ENCODE measurements at places on chromosomes 7 and 10.

GRCh38 chr7:55992346-55992745 is 28.0 kb downstream of the NIPSNAP2 start:
- DNase-seq: no peak

DNA sequence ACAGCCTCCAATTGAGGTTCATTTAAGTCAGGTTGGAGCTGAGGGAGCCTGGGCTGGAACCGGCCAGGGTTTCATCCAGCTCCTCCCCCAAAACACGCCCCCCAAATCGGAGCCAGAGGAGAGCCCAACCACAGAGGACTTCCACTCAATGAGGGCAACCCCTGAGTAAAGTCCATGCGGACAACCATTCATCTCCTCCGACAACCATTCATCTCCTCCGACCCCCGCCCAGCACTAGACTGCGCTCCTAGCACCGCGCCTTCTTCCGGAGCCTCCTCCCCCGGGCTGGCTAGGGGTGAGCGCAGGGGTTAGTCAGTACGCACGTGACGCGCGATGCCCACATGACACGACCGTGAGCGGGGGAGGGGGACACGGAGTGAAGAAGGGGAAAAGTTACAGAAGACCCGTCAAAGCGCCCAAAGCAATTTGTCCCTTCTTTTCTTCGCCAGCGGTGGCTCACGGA is 1.4 kb downstream of the MAGI2 start:
- DNase-seq: no peak

DNA sequence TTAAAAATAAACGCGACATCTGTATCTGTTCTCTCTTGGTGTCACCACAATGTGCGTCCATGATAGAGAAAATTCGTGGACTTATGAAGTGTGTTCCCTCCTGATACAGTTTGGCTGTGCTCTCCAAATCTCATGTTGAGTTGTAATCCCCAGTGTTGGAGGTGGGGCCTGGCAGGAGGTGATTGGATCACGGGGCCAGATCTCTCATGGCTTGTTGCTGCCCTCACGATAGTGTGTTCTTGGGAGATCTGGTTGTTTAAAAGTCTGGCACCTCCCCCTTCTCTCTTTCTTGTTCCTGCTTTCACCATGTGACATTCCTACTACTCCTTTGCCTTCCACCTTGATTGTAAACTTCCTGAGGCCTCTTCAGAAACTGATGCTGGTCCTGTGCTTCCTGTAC is 229.4 kb upstream of the MYO3A start:
- DNase-seq: no peak

GRCh38 chr7:151433721-151434400 is 6.1 kb downstream of the CRYGN start:
- DNase-seq: no peak

DNA sequence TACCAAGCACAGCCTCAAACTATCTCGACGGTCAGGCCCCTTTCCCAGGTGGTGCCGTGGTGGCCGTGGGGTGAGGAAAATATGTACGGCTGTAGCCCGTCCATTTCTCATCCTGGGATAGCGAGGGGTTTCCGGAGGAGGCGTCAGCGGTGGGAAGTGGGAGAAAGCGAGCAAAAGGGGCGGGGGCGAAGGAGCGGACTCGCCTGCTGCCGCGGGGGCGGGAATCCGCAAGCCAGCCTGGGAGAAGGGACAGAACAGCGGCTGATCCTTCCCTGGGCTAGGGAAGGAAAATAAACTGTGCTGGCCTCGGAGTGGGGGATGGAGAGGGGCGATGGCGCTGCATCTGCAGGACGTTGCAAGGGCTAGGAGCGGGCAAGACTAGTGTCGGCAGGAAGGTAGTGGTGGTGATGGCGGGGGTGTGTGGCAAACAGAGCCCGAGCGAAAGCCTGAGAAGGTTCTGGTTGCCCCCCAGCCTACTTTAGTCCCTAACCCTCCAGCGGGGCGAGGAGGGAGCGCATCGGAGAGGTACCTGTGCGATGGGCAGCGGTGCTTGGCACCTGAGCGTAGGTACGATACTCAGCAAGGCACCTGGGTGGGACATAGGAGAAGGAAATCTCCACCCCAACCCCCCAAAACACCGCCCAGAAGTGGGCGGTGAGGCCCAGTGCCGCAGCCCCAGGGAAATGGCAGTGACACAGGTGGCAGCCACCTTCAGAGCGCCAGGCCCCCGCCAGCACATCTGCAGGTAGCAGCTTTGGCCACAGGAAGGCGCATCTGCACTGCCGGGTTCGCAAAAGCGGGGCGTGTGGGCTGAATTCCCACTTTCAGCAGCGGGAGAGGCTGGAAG is 49.9 kb upstream of the STEAP1B start:
- no peak for DNase-seq

DNA sequence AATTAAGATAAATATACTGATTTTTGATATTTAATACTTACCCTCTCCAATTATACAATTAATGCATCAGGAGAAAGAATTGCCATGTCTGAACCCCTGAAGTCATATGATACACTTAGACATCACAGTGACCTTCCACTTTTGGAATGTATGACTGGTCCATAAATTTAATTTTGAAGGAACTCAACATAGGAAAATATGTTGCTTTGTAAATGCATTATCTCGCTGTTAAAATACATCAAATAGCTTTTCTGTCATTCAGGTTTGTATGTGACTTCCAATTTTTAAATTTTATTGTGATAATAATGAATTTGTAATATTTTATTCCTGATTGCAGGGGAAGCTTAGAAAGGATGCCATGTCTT is 631.9 kb upstream of the ANKRD30A start:
- no peak for DNase-seq

GRCh38 chr7:18647582-18647981 is 152.0 kb downstream of the HDAC9 start:
- DNase-seq: no peak

DNA sequence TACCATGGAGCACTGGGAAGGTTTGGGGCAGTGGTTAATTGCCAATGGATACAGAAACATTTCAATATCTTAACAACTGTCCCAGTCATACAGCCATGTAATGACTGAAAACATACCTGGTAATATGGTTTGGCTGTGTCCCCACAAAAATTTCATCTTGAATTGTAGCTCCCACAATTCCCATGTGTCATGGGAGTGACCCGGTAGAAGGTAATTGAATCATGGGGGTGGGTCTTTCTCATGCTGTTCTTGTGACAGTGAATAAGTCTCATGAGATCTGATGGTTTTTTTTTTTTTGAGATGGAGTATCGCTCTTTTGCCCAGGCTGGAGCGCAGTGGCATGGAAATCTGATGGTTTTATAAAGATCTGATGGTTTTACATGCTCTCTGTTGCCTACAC is 284.4 kb downstream of the TCF7L2 start:
- DNase-seq: no peak

GRCh38 chr7:73696372-73696771 is 13.0 kb downstream of the BUD23 start:
- no peak for DNase-seq

GRCh38 chr10:308101-308500 is 172.8 kb downstream of the ZMYND11 start:
- DNase-seq: no peak

- DNase-seq: no peak
Observed at GRCh38 chr10:91467114-91467513, 57.0 kb downstream of the HECTD2 start.

- DNase-seq: no peak
Observed at GRCh38 chr10:88557658-88558057, 25.5 kb downstream of the RNLS start.

GRCh38 chr10:100790761-100791208 is 45.4 kb downstream of the PAX2 start:
- no peak for DNase-seq

- no peak for DNase-seq
Observed at GRCh38 chr7:73817121-73817520, 13.7 kb upstream of the CLDN4 start.

GRCh38 chr7:50056131-50056530 is 36.9 kb downstream of the ZPBP start:
- no peak for DNase-seq

- no peak for DNase-seq
Observed at GRCh38 chr7:92528958-92529264, 316 bp downstream of the RBM48 start.

- no peak for DNase-seq
Observed at GRCh38 chr10:822661-823367, 108.7 kb downstream of the LARP4B start.

DNA sequence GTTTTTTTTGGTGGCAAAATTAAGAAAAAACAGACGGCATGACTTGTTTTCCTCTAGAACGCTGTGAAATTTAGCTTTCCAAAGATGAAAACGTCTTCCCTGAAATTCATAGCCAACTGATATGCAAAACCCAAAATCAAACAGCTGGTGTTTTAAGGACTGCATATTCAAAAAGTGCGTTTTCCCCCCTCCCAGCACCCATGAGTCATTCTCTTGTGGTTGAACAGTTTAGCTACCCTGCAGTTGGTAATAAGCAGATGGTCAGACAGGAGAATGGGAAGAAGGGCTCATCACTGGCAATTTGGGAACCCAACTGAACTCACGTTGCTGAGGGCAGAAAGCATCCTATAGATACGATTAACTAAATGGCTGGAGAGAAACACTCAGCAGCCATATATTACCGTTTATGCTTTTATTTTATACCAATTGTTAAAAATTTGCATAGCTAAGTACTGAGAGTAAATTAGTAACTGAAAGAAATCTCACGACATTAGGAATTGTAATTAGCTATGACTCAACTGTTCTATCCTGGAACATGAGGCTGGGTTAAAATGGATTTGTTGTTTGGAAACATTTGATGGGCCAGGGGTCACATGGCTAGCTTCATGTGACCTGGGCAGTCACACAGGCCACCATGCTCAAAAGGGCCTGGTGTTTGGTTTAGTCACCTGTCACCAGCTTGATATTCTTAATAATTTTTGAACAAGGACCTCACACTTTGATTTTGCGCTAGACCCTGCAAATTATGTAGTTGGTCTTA is 343.1 kb downstream of the PHTF2 start:
- DNase-seq: no peak

- DNase-seq: no peak
Observed at GRCh38 chr7:50595491-50596102, 30.4 kb upstream of the DDC start.

DNA sequence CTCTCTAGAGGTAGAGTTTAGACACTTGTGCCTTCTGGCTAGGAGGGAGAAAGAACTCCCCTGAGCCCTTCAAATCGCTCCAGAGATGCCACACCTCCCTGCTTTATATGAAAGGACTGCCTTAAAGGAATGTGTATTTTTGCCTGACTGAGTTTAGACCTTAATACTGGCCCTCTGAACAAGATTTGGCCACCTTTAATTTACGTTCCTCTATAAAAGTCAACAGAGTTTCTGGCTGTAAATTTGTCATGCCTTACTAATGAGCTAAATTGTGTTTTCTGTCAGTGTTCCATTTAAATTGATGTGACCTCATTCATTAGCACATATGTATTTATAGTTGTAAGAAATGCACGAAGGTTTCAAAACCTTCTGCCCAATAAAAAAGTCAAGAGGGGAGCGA is 48.0 kb downstream of the SEMA3C start:
- no peak for DNase-seq

- DNase-seq: no peak
Observed at GRCh38 chr7:94028768-94029167, 24.6 kb upstream of the BET1 start.

DNA sequence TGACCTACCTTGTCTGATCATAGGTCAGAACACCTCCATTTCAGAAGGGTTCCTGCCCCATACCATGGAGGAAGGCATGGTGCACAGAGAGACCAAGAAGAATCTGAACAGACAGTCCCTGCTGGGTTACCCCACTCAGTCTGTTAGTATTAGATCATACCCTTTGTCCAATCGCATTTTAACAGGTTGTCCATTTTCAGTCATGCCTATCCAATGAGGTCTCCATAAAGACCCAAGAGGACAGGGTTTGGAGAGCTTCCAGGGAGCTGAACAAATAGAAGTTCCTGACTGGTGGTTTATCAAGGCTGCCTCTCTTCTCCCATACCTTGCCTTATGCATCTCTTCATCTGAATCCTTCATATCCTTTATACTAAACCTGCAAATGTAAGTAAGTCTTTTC is 21.2 kb upstream of the SLC16A12 start:
- DNase-seq: no peak

DNA sequence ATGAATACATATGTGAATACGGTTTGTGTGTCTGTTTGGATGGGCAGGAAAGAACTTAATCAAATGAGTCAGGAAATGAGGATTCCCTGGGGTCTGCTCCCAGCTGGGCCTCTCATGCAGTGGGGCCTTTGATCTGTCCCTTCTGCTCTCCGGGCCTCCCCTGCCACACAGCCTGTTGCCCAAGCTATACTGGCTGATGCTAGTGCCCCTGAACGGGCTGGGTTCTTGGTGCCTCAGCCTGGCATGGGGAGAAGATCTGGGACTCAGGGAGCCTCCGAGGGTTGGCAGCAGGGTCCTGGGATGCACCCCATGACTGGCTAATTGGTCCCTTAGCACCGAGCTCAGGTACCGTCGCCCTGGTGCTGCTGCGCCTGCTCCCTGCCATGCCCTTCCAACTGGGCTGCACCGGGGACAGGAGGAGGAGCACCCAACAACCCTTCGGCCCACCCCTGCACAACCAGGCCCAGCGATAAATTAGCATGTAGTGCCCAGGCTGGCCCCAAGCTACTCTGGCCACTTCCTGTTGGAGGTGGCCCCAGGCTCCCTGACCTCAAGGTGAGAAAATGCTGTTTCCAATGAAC is 59.9 kb upstream of the DUSP5 start:
- DNase-seq: no peak

GRCh38 chr7:36820527-36821170 is 96.4 kb upstream of the AOAH start:
- DNase-seq: no peak

- DNase-seq: no peak
Observed at GRCh38 chr7:109893231-109893630, 1197.7 kb upstream of the LRRN3 start.

DNA sequence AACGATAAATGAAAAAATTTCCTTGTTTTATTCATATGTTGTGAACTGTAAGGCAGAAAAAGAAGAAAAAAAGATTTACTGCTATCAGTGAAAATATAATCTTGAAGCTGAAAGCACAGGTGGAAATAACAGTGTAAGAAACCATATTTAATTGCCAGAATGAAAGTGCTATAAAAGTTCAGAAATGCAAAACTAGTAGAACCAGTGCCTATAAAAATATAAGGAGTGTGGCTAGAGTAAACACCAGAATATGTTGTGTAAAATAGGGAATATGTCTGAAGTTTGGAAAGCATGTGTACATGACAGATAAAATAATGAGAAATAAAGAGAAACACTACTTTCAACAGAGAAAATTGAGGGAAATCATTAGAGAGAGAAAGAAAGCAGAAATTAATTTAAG is 350.5 kb upstream of the NPSR1 start:
- DNase-seq: no peak

DNA sequence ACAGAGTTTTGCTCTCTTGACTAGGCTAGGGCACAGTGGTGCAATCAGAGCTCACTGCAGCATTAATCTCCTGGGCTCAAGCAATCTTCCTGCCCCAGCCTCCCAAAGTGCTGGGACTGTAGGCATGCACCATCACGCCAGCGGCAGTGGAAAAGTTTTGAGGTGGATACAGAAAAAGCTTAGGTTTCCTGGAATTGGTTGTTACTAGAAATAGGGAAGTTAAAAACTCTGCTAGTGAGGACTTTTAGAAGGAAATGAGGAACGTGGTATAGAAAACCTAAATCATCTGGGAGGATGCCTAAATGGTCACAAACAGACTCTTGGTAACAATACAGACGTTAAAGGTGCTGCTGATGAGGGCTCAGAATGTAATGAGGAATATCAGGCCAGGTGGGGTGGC is 10.9 kb upstream of the SNX8 start:
- DNase-seq: no peak
